H9 (cell line): ENCODE measurements at places on chromosomes 11 and 22.

- DNase-seq, result no peak
Measured at GRCh38 chr11:131602431-131602830, 232.0 kb downstream of the NTM start.

- no peak for DNase-seq
Measured at GRCh38 chr11:122170815-122171475, 54.9 kb upstream of the BLID start.

- no peak for DNase-seq
Measured at GRCh38 chr22:32828150-32828549, 26.6 kb downstream of the TIMP3 start.

GRCh38 chr11:75380716-75381420 lies 18.4 kb upstream of the RPS3 start:
- no peak for DNase-seq

DNA sequence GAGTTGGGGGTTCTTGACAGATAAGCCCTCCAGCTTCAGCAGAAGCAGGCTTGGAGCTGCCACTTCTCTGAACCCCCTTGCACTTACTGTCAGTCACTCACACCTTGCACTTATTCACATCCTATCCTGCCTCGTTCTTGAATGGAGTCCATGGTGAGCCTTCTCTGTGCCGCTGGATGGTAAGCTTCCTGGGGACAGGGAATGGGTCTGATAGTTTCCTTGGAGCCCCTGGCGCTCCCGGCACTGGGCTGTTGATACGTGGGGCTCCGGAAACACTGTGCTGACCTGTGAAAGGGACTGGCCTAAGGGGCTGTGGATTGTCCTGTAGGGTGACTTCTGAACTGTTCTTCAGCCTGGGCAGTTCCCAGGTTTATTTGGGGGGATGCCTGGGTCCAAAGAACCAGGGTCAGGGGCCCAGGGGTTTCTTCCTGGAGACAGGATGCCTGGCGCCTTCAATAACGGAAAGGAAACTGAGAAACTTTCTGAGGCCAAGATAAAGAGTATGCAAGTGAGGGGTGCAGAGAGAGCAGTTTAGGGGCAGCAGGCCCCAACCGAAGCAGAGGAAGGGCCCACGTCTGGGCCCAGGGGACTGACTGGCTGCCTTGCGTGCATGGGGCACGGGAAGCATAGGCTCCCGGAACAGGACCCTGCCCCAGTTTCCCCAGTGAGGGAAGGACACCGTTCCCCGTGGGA lies 709 bp upstream of the ST3GAL4 start:
- no peak for DNase-seq

GRCh38 chr22:23306438-23306921 lies 126.2 kb downstream of the BCR start:
- no peak for DNase-seq

GRCh38 chr11:35483131-35483820 lies 42.1 kb downstream of the PAMR1 start:
- DNase-seq, result no peak

- no peak for DNase-seq
Measured at GRCh38 chr11:18010977-18011586, 1.8 kb downstream of the SERGEF start.

- DNase-seq, result no peak
Measured at GRCh38 chr11:15038963-15039362, 34.4 kb upstream of the CALCB start.

GRCh38 chr11:81913793-81914192 lies 819.9 kb downstream of the FAM181B start:
- no peak for DNase-seq

- DNase-seq, result peak; percentile 84
Measured at GRCh38 chr22:50190182-50190940, 4.6 kb downstream of the TRABD start.

GRCh38 chr11:122612123-122612824 lies 43.2 kb upstream of the UBASH3B start:
- no peak for DNase-seq

GRCh38 chr11:126461996-126462395 lies 106.5 kb downstream of the ST3GAL4 start:
- DNase-seq, result no peak

- DNase-seq, result no peak
Measured at GRCh38 chr11:105670811-105671210, 60.9 kb downstream of the GRIA4 start.

DNA sequence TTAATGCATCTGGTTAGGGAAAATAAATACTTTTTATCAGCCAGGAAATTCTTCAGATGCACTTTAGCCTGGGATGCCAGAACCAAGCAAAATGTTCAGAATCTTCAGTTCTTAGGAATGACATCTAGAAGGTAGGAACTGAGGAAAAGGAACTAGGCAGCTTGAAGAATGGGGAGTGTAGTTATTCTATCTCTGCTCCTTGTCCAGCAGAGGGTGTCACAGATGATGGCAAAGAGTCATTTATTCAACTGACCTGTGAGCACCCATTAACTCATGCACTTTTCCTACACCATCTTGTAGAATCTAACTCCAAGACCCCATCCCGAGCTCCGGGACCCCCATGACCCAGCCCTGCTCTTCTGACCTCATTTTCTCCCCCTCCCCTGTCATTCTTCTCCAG lies 122.1 kb upstream of the ISX start:
- no peak for DNase-seq

DNA sequence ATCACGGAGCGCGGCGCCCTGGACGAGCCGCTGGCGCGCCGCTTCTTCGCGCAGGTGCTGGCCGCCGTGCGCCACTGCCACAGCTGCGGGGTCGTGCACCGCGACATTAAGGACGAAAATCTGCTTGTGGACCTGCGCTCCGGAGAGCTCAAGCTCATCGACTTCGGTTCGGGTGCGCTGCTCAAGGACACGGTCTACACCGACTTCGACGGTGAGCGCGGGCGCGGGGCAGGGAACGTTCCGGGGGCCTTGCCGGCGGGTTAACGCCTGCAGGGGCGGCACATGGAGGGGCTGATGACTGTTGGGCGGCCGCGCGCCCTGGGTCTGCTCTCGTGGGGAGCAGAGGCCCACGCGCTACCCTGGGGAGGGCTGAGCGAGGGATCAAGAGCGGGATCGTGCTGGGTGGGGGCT lies 1.0 kb downstream of the PIM3 start:
- DNase-seq, result peak; percentile 45

DNA sequence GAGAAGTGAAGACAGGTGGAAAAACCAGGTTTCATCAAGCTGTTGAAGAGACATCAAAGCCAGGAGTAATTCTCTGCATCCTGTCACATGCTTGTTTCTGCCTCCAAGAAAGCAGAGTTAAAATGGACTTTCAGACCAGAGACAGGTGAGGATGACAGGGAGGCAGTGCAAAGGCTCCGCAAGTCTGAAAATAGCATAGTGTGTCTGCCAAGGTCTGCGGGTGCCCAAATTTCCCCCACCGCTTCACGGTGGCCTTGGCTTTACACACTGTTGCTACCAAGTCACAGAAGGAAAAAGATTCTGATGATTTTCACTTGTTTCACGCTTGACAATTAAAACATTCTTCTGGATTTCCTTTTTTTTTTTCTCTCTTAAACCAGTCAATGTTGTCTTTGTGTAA lies 44.2 kb downstream of the SNX19 start:
- no peak for DNase-seq

GRCh38 chr22:24510637-24511625 lies 15.8 kb downstream of the UPB1 start:
- no peak for DNase-seq

- DNase-seq, result no peak
Measured at GRCh38 chr22:17302616-17303015, 66.6 kb upstream of the CECR2 start.

DNA sequence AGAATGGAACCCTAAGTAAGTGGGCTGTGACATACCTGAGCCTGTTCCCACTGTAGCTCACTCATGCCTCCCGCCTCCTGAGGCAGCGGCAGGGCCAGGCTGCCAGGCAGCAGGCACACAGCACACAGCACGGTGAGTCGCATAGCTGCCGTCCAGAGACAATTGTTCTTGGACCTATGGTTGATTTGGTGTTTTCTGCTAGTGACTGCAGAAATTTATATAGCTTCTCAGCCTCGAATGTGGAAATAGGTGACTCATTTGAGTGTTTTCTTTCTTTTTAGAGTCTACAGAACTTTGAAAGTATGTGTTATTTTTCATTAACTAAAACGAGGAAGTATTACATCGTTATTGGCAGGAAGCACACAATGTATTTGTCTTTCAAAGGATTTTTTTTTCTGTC lies at the start of gene MMP7:
TSS of gene MMP7 (minus strand) at position 190 of the 400 bp plus-strand sequence. CDS start at position 143, 47 bp downstream.
- no peak for DNase-seq

DNA sequence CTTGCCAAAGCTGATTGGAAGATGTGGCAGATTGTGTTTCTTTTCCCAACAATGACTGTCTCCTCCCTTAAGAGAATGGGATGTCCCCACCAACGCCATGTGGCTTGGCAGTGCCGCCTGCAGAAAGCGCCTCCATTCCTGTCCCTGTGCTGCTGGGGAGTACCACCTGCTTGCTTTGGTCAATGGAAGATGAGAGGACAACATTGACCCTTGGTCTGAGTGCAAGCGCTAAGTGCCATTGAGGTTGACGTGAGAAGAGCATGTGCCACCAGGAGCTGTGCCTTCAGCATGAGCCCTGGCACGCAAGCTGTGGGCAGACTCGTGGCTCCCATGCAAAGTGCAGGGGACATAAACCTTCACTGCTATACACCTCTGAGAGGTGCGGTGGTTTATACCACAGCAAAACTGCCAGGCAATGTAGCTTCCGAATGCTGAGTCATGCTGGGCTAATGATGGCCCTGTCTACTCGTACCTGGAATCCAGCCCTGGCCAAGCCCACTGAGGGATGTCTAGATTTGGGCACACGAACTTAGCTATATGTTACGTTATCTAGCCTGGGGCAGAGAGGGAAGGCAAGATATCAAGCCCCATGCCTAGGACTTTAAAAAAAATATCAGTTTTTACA lies 41.9 kb downstream of the MYEOV start:
- DNase-seq, result peak; percentile 16

- no peak for DNase-seq
Measured at GRCh38 chr11:115974703-115975102, 470.5 kb upstream of the CADM1 start.

GRCh38 chr11:126776119-126776518 lies 224.5 kb downstream of the KIRREL3 start:
- DNase-seq, result no peak

DNA sequence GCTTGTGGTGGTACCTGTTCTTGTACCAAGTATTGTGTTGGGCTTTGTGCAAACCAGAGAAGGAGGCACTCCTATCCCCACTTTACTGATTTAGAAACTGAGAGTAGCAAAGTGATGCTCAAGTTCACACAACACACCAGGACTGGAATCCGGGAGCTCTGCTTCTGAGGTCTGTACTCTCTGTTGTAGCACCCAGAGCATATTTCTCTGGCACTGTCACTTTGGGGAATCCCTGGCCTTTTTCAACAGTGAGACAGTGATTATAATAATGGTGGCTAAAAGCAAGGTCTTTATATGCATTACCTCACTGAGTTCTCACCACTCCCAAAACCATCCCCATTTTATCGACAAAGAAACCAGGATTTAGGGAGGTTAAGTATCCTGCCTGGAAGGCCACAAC lies 362.4 kb downstream of the TENM4 start:
- no peak for DNase-seq

- DNase-seq, result no peak
Measured at GRCh38 chr11:48029681-48030290, 49.4 kb downstream of the PTPRJ start.

- no peak for DNase-seq
Measured at GRCh38 chr11:120808616-120809050, 215.3 kb upstream of the TBCEL start.

GRCh38 chr11:15336021-15336420 lies 221.3 kb downstream of the INSC start:
- DNase-seq, result peak; percentile 48

- DNase-seq, result peak; percentile 36
Measured at GRCh38 chr11:96794152-96794551, 404.3 kb downstream of the JRKL start.

DNA sequence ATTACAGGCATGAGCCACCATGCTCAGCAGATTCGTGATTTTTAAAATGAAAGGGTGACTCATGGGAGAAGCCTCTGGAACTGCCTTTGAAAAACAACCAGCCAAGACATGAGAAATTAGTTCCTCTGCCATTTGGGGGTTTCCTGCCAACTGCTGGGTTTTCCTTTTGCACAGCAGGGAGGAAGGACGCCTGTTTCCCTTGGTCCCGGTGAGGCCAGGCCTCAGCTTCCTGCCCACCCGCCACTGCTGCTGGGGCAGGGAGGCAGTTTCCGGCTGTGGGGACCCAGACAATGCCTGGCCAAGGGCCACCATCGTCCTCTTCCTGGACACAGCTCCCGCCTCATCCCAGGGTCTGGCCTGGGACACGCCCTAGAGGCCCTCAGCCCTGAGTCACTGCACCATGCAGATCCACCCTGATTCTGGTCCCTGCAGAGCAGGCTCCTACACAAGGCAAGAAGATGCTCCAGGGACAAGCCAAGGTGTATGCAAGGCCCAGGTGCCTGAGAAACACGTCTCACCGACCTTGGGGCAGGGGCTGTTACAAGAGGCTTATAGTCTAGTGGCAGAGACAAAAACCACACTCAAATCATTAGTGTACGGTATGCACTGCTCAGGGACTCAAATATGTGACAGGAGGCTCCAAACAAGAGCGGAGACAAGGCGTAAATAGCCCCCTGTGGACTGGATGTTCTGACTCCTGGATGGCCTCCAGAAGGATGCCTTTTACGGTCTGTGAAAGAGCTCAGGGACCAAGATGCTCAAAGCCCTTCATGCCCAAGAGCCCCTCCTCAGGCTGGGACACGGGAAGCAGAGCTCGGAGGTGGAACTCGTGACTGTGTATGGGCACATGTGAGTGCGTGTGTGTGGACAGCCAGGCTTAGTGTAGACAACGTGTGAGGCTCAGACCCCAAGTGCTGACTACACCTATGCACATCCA lies 10.0 kb downstream of the PPM1F start:
- DNase-seq, result no peak

DNA sequence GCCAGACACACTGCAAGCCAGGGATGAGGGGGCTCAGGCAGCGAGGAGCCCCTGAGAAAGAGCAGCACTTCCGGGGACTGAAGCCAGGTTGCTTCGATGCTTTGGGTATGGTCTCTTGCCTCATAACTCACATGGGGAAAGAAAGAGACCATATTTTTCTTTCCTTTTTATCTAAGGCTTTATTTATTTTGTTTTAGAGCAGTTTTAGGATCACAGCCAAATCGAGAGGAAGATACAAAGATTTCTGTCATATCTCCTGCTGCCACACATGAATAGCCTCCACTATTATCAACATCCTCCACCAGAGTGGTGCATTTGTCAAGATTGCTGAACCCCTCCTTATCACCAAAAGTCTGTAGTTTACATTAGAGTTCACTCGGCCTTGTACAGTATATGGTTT lies 24.3 kb upstream of the ADSL start:
- DNase-seq, result no peak

DNA sequence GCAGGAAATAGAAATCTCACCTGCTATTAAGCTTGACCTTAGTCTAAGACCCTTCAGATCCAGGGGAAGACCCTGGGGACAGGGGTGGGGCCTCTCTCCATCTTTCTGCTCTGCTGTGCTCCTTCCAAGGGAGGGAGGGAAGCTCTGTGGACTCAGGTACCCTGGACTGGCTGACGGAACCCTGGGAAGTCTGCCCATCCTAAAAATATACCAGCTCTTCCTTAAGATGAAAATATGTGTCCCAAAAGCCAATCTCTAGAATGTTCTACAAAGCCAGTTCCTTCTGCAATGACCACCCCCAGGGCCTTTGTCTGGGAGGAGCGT lies 73.7 kb downstream of the RTL6 start:
- no peak for DNase-seq
